ENCODE measurements at places on chromosomes 1 and 21.

- no peak for DNase-seq
These were observed 157.3 kb downstream of the ZNF281 start for GRCh38 chr1:200252531-200252930.

- DNase-seq = no peak
These were observed 83.7 kb downstream of the HLCS start for GRCh38 chr21:36882776-36883175.

GRCh38 chr1:28114844-28115243 is 26.4 kb upstream of the EYA3 start:
- DNase-seq = no peak

- no peak for DNase-seq
These were observed 22.1 kb downstream of the OMA1 start for GRCh38 chr1:58524353-58524945.
